ENCODE measurements at places on chromosomes 16 and 17.

- DNase-seq: no peak
- peaks cover 21% of the 10 kb centered on the region for H3K4me1 ChIP-seq
- peaks cover 8% of the 10 kb centered on the region for H3K36me3 ChIP-seq
- no peaks in the 10 kb centered on the region for H3K27me3 ChIP-seq
- H3K4me3 ChIP-seq: no peak overlapping the region
Observed at GRCh38 chr16:57529391-57530103, 6.8 kb downstream of the CCDC102A start.

DNA sequence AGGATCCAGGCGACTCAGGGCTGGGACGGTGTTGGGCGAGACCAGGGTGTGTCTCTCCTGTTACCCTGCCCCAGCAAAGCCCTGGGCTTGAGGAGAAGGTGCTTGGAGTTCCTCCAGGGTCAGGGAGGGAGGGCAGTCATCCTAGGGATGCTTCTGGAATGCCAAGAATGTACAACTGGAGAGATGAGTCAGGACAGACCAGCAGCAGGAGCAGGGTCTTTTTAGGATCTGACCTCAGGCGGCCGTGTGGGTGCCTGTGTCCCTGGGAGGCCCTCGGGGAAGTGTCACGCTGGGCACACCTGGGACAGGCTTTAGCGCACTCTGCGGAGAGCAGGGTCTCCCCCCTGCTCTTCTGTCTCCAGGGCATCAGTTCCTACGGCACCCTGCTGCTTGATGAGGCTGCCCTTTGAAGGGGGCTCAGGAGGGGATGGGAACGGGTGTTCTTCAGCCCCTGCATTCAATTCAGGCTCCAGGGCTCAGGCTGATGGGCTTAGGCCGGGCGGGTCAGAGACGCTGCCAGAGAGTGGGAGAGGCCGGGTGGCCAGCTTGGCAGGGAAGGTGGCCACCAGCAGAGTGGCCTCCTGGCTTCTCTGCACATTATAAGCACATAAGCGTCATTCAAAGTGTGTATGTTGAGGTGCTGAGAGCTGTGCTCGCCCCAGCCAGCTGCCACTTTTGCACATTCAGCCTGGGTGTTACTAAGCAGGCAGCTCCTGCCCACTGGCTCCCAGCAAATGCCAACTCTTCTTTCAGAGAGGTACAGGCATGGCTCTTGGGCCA, 8.4 kb upstream of the MTSS2 start:
- no peak overlapping the region for H3K4me3 ChIP-seq
- H3K27me3 ChIP-seq: no peaks in the 10 kb centered on the region
- peaks cover 49% of the 10 kb centered on the region for H3K4me1 ChIP-seq
- H3K27ac ChIP-seq: peak overlapping the region; percentile 87
- no peaks in the 10 kb centered on the region for H3K36me3 ChIP-seq

GRCh38 chr16:85092309-85092708, 20.0 kb downstream of the CIBAR2 start:
- no peak overlapping the region for H3K4me3 ChIP-seq
- no peaks in the 10 kb centered on the region for H3K4me1 ChIP-seq
- no peak overlapping the region for H3K27ac ChIP-seq
- no peak for DNase-seq
- peaks cover 2% of the 10 kb centered on the region for H3K36me3 ChIP-seq
- H3K27me3 ChIP-seq: peaks cover 25% of the 10 kb centered on the region

DNA sequence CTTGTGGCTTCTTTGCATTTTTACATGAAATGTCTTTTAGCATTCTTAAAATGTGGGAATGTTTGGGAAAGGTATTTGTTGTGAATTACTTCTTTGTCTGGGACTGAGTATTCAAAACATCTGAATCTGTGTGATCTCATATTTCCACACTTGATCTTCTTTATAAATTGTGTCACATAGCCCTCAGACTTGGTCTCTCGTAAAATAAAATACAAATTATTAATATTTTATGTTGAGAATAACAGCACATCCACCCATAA, 81.9 kb downstream of the TUBD1 start:
- H3K27me3 ChIP-seq: no peaks in the 10 kb centered on the region
- H3K4me1 ChIP-seq: peaks cover 9% of the 10 kb centered on the region
- no peak overlapping the region for H3K4me3 ChIP-seq
- no peak overlapping the region for H3K27ac ChIP-seq
- peaks cover 3% of the 10 kb centered on the region for H3K36me3 ChIP-seq
- DNase-seq: peak; percentile 45

DNA sequence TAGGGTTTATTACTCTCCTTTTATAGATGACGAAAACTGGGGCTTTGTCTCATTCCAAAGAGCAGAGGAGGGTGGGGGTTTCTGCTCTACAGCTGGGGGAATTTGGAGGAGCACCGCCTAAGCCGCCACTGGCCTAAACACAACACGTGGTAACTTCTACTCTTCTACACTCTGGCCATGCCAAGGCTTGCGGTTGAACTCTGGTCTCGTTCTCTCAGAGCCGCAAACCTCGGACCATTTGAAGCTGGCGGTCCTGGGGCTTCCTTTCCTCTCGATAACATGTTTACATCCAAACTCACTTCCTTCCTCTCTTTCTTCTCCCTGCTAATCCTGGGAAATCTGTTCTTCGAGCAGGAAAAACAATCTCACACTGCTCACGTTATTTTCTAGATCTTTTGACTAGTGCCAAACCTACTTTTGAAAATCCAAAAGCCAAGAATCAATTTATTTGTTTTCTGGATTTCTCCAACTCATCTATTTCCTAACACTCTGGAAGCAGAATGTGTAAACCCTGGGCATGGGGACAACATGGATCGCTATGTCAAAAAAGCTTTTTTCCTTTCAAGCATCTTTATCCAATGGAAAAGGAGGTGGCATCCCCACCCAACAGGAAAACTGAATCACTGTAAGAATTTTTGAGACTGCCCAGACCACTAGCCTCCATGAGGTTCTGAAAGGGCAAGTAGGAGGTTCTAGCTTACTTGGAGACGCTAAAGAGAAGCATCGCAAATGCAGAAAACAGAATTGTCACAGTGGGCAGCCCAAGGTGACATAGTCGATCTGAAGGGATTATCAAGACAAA, 13.6 kb upstream of the EEF2K start:
- peaks cover 4% of the 10 kb centered on the region for H3K4me1 ChIP-seq
- H3K27me3 ChIP-seq: no peaks in the 10 kb centered on the region
- peak; percentile 91 for DNase-seq
- peak overlapping the region; percentile 28 for H3K4me3 ChIP-seq
- peak overlapping the region; percentile 18 for H3K27ac ChIP-seq

GRCh38 chr16:2663553-2664546, 18.5 kb upstream of the KCTD5 start:
- no peak for DNase-seq
- H3K27ac ChIP-seq: no peak overlapping the region
- no peak overlapping the region for H3K4me3 ChIP-seq
- H3K27me3 ChIP-seq: no peaks in the 10 kb centered on the region
- no peaks in the 10 kb centered on the region for H3K4me1 ChIP-seq

DNA sequence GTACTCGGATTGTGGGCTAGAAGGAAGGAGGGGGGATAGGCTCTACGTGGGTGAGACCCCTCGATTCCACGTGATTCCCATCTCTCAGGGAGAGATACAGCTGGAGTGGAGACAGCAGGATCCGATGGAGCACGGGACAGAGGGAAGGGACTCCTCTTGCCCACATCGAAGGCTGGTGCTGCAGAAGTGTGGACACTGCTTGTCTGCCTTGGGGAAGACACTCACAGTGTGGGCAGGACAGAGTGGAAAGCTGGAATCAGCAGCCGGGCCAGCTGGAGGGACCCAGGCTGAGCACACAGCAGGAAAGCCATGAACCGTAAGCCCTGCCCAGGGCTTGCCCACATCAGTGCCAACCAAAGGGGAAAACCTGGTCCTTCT, 42.1 kb upstream of the RPH3AL start:
- no peak for DNase-seq
- H3K27ac ChIP-seq: no peak overlapping the region
- peaks cover 14% of the 10 kb centered on the region for H3K27me3 ChIP-seq
- H3K4me3 ChIP-seq: no peak overlapping the region

DNA sequence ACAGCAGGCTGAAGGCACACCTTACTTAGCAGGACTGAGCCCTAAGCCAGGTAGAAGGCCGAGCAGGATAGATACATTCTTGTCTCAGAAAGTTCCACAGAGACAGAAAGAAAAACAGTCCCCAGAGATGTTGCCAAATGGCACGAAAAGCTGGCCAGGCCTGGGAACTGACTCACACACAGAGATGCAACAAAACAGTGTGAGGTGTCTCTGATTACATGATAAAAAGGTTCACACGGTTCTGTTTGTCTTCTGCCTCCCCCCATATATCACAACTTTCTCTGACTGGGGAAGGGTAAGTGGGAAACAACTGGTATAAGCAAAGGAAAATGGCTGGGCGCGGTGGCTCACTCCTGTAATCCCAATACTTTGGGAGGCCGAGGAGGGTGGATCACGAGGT, 1.7 kb downstream of the WBP2 start:
- no peak overlapping the region for H3K27ac ChIP-seq
- no peak overlapping the region for H3K4me3 ChIP-seq
- H3K27me3 ChIP-seq: no peaks in the 10 kb centered on the region

- H3K27me3 ChIP-seq: no peaks in the 10 kb centered on the region
- DNase-seq: peak; percentile 79
- peak overlapping the region; percentile 4 for H3K27ac ChIP-seq
- H3K4me3 ChIP-seq: no peak overlapping the region
- peaks cover 5% of the 10 kb centered on the region for H3K4me1 ChIP-seq
Observed at GRCh38 chr16:67632415-67633172, 12.3 kb upstream of the CARMIL2 start.

DNA sequence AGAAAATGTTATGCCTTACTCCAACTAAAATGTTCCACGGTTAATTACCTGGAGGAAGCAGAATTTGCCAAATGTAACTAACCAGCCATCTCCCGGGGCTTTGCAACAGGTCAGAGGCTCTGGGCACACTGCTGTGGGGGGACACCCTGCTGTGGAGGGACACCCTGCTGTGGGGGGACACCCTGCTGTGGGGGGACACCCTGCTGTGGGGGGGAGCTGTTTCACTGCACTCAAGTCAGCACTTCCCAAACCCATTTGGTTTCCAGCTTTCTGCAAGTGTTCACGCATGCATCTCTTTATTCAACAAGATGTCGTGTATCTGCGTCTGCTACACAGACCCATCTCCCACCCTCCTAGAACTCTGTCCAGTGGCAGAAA, 239.5 kb downstream of the C16orf95 start:
- no peak overlapping the region for H3K27ac ChIP-seq
- no peak for DNase-seq
- no peak overlapping the region for H3K4me3 ChIP-seq
- H3K27me3 ChIP-seq: peaks cover 11% of the 10 kb centered on the region

- H3K36me3 ChIP-seq: no peaks in the 10 kb centered on the region
- peaks cover 16% of the 10 kb centered on the region for H3K27me3 ChIP-seq
- no peak overlapping the region for H3K4me3 ChIP-seq
- DNase-seq: no peak
Observed at GRCh38 chr16:75482434-75483205, 12.6 kb downstream of the CHST6 start.

- peaks cover 3% of the 10 kb centered on the region for H3K4me1 ChIP-seq
- no peak overlapping the region for H3K4me3 ChIP-seq
- H3K36me3 ChIP-seq: peaks cover 8% of the 10 kb centered on the region
- H3K27ac ChIP-seq: no peak overlapping the region
- no peak for DNase-seq
- no peaks in the 10 kb centered on the region for H3K27me3 ChIP-seq
Observed at GRCh38 chr17:60244656-60245055, 94.9 kb downstream of the CA4 start.

DNA sequence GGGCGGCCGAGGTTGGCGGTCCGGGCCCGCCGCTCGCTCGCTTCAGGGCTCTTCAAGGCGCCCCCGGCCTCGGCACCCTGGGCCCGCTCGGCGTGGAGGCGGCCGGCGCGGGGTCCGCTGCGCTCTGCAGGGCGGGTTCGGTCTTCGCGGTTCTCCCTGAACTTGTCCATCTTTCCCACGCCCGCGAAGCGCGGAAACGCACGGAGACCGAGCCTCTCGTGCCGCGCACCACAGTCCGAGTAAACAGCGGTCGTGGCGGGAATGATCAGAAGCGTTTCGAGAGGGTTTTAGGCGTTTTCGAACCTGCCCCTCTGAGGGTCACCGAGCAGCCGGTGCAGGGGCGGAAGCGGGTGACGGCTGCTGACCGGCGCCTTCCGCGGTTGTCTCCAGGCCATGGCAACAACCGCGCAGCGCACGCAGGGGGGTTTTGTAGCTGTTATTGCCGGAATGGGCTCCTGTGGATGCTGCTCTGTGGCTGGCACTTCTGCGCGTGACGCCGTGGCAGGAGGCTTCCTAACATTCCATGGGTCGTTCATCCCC, 414 bp downstream of the NARF start:
- DNase-seq: peak; percentile 19
- H3K27ac ChIP-seq: peak overlapping the region; percentile 30

DNA sequence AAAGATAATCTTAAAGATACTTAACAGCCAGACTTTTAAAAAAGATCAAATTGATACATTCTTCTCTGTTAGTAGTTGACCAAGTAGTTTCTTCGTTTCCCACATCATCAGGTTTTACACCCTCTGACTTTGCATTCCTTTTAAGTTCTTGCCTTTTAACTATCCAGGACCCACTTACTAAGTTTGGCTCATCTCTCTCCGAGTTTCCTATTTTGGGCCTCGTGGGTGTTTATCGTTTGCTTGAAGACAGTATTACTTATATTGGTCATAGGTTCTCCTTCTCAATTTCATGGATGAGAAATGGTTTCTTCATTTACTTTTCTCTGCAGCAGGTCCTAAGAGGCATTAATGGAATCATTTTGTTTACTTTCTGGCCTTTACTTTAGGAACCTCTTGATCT, 43.2 kb downstream of the RPA1 start:
- no peak for DNase-seq

DNA sequence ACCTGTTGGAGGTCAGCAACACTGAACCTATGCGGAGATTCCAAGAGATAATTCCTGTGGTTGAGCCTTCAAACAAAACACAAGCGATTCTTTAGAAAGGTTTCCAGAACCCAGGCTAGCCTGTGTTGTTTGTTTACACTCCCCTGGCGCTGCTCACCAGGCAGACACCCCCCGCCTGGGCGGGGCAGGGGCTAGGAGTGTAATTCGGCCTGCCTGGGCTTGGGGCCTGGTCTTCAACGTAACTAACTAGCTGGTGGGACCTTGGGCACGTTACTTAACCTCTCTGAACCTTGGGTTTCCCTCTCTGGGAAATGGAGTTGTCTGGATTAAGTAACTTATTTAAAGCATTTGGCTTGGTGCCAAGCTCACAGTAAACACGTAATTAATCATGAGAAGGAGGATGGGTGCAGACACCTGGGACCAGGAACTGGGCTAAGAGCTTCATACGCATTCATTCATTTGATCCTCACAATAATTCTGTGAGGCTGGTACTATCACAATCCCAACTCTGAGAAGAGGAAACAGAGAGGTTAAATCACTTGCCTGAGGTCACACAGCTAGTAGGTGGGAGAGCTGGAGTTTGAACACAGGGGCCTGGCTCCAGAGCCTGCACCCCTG, 7.6 kb upstream of the ARHGAP27 start:
- H3K27me3 ChIP-seq: no peaks in the 10 kb centered on the region
- H3K36me3 ChIP-seq: peaks cover 26% of the 10 kb centered on the region
- no peak overlapping the region for H3K4me3 ChIP-seq
- no peak overlapping the region for H3K27ac ChIP-seq

GRCh38 chr17:41505809-41506767, 676 bp upstream of the KRT13 start:
- H3K4me3 ChIP-seq: no peak overlapping the region
- peaks cover 10% of the 10 kb centered on the region for H3K4me1 ChIP-seq
- no peak for DNase-seq
- H3K36me3 ChIP-seq: no peaks in the 10 kb centered on the region
- no peak overlapping the region for H3K27ac ChIP-seq
- H3K27me3 ChIP-seq: peaks cover 1% of the 10 kb centered on the region

Measured in IMR-90 (cell line).